ENCODE measurements at places on chromosomes 4 and X.

GRCh38 chrX:39736216-39737211 is 361.2 kb downstream of the BCOR start:
- no peak for DNase-seq

DNA sequence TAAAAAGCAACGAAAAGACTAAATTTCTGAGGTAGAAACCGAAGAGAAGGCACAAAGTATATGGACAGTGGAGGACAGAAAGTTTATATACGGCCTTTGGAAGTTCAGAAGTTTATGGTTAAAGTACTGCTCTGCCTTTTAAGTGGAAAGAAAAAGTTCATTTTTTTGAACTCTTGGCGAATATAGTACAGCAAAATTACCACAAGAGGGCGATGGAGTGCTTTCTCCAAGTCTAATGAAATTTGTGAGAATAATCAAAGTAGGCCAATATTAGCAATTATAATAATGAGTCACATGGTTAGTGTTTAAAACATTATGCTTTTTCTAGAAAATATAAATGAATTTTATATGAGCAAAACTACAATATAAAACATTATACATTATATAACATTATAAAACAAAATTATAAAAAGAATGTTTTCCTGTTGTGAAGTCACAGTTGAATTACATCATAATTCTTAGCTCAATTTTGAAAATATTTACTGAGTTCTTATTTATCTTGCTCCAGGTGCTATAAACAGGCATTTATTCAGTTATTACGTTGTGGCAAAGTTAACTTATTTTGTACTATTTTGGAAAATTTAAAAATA is 136.2 kb upstream of the BMPR1B start:
- DNase-seq, result peak; percentile 58

- no peak for DNase-seq
These were observed 137.9 kb downstream of the MAGEB17 start for GRCh38 chrX:16305187-16305586.

DNA sequence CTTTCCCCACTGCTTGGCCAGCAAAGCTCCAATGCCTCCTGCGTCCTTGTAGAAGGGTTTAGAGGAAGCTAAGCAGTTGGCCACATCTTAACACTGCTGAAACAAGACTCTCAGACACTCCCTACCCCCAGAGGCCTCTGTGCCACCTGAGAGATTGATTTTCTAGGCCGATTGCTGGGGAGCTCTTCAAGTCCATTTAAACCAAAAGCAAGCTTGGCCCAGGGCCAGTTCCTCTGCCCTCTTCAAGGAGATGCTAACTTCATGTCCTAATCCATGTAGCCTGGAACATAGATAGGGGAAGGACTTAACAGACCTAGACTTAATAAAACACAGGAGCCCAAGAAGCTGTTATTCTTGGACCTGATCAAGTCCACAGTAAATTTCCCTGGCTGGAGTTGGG is 27.2 kb upstream of the FMR1NB start:
- no peak for DNase-seq

DNA sequence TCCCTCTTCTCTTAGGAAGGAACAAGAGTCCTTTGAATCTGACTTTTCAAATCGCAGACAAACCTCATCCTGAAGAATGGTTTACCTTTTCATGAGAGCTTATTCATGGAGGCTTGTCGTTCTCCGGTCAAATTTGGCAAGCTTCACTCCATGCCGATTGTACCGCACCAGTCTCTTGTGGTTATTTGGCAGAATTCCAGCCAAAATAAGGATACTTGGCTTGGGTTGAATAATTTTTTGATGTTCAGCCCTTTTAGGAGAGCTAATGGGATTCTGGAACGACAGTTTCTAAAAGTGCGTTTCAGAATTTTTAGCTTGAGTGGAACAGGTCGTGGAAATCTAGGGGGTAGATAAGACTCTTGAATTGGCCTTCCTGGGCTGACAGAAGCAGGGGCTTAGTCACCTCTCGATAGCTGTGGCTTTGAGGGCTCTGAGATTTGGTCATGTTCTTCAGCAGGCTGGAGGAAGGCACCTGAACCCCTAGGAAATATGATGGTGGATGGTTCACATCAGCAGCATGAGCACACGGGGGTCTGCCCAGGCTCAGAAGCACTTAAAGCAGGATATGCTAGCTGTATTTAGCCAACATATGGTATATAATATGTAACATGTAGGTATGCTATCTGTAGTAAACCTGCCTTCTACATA is 1.5 kb downstream of the KLHL2 start:
- no peak for DNase-seq

GRCh38 chr4:52833941-52834525 is 28.1 kb upstream of the RASL11B start:
- DNase-seq, result no peak

DNA sequence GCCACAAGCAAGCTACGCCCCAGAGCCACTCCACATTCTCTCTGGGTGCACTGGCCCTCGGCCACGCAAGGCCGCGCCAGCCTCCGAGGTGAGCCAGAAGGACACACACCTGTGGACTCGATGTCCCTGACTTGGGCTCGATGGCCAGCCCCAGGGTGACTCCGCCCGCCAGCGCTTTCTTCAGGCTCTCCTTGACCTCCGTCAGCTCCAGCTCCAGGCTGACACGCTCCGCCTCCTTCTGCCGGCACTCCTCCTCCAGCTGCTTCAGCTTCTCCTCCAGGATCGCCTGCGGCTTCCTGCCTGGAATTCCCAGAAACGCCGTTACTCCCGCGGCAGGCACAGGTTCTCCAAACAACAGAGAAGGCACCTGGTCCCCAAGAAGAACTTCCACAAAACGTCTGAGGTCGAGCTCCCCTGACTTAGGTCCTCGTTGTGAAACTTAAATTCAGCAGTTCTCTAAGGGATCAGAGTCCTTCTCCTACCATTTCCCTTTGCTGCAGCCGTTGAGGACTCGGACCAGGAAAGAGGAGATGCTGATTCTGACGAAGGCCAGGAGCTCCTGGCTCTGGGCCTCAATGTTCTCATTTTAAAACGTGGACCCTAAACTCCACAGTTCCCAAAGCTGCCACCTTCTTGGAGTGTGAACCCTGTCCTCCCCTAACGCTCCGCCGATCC is 166.8 kb downstream of the AFAP1 start:
- no peak for DNase-seq
